ENCODE measurements at places on chromosomes 13 and 19.

GRCh38 chr13:23680845-23681669 lies 110.8 kb downstream of the TNFRSF19 start:
- DNase-seq, result no peak

GRCh38 chr13:29527916-29528315 lies 67.6 kb downstream of the SLC7A1 start:
- DNase-seq, result no peak

DNA sequence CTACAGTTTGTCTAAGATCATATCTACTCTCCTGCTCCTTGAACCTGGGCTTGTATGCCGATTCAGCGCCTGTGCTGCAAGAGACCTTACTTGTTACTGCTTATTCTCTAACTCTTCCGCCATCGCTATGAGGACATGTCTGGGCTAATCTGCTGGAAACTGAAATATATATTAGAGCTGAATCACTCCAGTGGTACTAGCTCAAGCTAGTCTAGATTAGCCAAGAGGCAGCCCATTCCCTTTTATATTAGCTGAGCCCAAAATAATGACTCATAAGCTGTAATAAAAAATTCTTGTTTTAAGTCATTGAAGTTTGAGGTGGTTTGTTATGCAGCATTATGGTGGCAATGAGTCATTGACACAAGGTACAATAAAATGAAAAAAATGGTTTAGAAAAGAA lies 52.8 kb downstream of the SLC6A16 start:
- no peak for DNase-seq

DNA sequence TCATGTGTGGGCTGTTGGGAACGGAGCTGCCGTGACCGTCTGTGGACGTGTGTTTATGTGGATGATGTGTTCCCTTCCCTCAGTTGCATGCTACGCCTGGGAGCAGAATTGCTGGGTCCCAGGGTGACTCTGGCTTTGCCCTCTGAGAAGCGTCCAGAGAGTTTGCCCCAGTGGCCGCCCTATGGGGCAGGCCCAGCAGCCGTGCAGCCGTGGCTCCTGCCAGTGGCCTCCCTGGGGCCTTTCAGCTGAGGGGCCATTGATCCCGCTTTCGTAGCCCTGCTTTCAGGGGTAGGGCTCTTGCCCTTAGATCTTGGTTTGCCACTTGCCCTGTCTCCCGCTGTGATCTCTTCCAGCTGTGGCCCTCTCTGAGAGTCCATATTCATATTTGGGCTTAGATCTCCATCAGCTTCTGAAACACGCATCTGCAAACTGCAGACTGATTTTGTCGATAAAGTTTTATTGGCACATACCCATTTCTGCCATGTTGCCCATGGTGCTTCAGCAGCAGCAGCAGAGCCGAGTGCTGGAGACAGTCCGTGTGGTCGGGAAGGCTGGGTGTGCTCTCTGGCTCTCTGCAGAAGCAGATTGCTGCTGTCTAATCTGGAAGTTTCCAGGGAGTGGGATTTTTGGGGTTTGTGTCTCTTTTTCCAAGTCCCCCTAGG lies 17.6 kb downstream of the GNA11 start:
- no peak for DNase-seq

- DNase-seq, result no peak
Measured at GRCh38 chr19:18045307-18046050, 37.5 kb downstream of the ARRDC2 start.

GRCh38 chr19:34141025-34141424 lies 31.3 kb upstream of the LSM14A start:
- no peak for DNase-seq

GRCh38 chr13:77893066-77893465 lies 25.6 kb downstream of the EDNRB start:
- no peak for DNase-seq

DNA sequence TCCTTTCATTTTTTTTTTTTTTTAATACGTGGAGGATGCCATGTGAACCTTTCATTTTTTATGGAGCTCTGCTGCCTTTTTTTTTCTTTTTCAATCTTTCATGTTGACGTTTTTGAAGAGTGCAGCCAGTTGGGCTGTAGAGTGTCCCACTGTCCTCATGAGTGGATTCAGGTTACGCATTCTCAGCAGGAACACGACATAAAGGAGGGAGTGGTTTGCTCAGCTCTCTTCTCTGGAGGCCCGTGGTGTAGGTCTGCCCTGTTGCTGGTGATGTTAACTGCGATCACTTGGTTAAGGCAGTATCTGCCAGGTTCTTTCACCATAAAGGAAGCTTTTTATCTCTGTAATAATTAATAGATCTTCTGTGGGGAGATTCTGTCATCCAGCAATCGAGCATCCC lies 26.7 kb upstream of the CACNG8 start:
- no peak for DNase-seq

DNA sequence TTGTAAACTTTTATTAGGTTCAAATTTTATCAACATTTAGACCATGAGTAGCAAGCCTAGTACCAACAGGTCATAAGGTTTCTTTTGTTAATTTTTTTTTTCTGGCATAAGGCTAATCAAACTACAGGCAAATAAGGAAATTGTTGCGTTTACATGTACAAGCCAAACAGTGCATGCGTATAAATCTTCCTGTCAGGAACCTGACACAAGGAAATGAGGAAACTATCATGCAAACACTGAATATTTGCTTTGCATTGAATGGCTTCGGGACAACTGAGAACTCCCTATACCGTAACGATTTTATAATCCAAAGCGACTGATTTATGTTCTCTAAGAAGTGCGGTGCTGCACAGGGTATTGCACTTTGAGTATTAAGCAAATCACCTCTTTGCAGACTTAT lies 133.0 kb upstream of the TRPC4 start:
- DNase-seq, result no peak

DNA sequence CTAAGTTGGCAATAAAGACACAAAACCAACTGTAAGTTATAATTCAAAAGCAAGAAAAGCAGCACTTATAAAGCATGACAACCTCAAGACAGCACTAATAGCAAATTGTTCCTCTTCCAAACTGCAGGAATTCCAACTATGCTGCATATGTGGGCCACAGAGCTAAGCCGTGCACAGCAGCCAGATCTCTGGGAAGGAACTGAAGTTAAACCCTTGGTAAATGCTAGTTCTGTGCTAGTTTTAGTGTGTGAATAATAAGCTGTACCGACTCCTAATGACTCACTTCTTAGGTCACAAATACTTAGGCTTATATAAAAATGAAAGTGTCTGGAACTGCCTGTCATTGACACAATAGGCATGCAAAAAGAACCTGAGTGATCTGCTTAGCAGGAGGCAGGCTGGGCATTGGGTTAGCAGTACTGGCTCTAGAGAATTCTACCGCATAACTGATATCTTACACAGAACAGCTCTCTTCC lies 21.2 kb upstream of the GTF3A start:
- DNase-seq, result no peak

DNA sequence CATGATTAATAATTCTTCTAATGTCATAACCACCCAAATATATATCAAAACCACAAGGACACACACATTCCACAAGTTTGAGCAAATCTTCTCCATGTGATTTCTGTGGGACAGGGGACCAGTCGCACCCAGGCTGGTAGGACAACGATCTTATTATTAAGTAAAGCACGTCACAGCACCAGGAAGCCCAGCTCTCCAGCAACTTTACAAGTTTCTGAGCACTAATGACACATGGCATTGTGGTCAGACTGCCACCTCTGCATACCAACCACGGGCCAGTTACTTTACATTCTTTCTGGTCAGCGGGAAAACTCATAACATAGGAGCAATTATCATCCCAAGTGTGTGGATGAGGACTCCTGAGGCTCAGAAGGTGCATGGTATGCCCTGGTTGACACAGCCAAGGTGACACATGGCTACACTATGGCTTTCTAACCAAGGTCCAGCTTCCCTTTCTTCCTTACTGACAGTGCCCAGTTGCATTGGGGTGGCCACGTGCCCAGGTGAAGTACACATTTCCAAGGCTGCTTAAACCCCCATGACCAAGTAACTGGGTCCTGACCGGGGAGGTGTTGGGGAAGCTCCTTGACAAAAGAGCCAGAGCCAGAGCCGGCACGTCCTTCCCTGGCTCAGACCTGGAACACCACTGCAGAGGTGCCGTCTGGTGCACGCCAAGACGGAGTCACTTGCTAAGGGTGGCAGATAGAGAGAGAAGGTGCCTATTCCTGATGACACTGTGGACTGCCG lies 27.4 kb downstream of the LATS2 start:
- no peak for DNase-seq

DNA sequence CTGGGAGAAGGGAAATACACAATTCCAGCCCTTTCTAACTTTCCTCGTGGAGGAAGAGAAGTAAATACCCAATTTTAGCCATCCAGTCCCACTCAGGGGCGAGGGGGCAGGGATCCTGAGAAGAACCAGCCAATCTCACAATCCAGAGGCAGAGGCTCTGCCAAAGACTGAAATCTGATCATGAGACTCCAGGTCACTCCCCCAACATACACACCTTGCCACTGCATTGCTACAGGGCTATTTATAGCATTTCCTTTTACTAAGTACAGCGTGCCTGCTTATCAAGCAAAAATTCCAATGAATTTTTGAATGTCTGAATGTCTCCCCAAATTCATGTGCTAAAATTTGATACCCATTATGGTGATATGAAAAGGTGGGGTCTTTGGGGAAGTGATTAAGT lies 1687.5 kb downstream of the EFNB2 start:
- no peak for DNase-seq

- peak; percentile 43 for DNase-seq
Measured at GRCh38 chr19:9791552-9792205, 23.1 kb upstream of the ZNF846 start.

GRCh38 chr13:30100226-30100625 lies 207.1 kb downstream of the KATNAL1 start:
- DNase-seq, result no peak

DNA sequence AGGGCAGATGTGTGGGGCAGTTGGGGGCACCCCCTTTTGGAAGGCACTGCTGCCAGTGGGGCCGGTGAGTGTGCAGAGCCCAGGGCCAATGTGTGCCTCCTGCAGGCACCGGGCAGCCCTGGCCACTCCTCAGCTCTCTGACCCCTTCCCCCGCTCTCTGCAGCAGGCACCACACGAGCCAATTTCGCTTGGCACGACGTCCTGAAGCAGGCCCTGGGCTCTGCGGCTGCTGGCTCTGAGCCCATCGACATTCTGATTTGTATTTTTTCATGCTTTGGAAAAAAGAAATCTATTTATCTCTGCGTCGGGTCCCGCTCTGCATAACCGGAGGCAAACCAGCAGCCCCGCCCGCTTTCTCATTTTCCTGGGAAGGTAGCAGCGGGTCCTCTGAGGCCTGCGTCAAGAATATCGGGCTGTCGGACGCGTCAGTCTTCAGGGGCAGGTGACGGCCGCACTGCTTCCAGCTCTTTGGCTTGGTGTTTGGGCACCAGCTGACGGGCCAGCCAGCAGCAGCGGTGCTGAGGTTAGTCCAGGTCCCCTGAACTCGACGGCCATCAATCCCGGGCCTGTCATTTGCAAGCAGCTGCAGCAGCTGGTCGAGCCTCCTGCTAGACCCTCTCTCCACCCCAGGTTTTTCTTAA lies 134.3 kb downstream of the KDM4B start:
- no peak for DNase-seq

DNA sequence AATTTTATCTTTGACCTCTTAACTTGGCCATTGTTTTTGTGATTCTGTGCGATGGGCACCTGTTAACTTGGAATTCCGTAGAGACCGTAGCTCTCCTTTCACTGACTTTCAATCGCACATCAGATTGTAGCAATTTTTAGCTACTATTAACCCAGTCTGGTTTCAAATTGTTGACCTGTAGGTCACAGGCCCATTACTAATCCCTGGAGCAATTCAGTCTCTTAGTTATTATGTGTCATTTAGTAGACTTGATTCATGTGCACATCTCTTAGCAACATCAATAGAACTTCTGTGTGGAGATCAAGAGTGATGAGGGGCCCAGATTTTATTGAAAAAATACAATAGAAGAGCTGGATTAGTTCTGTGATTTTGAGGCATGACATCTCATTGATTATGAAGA lies 549.6 kb upstream of the SLC10A2 start:
- no peak for DNase-seq

DNA sequence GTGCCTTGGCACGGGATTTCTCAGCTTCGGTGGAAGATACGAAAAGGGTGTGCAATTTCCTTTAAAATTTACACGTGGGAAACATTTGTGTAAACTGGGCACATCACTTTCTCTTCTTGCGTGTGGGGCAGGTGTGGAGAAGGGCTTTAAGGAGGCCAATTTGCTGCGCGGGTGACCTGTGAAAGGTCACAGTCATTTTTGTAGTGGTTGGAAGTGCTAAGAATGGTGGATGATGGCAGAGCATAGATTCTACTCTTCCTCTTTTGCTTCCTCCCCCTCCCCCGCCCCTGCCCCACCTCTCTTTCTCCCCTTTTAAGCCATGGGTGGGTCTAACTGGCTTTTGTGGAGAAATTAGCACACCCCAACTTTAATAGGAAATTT lies 7.2 kb downstream of the SLITRK5 start:
- no peak for DNase-seq

DNA sequence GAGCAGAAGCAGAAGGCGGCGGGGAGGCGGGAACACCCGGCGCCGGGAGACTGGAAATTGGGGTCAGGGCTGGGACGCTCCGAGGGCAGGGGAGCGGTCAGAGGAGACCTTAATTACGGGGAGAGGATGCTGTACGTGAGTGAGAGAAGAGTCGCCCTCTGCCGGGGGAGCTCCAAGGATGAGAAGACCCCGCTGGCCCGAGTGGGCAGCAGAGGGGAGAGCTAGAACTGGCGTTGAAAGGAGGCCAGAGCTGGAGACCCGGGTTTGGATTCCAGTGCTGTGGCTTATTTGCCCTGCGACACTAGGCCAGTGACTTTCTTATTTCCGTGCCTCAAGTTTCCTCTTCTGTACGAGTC lies 536 bp downstream of the FAM32A start:
- no peak for DNase-seq

DNA sequence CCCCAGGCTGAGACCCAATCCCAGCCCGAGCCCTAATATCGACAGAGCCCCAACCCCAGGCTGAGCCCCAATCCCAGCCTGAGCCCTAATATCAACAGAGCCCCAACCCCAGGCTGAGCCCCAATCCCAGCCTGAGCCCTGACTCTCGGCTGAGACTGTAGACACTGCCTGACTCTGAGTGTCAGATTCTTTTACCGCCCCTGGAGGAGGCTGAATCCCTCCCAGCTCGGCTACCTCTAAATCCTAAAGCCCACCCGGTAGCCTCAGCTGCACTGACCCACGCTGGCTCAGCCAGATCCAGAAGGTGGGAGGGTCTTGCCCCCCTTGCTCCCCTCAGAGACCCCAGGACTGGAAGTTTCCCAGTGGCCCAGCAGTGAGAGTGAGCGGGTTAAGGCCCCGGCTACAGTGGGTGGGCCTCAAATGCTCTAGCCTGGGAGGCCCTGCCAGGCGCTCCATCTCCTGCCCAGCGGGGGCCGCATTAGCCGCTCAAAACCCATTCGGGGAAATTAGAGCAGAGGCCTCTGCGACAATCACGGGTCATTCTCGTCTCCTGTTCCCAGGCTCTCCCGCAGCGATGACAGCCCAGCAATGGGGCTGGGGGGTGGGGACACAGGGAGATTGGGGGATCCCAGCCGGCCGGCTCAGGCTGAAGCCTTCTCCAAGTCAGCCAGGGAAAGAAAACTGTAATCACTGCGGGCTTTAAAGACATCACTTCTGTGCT lies 43.8 kb downstream of the ZNRF4 start:
- no peak for DNase-seq

DNA sequence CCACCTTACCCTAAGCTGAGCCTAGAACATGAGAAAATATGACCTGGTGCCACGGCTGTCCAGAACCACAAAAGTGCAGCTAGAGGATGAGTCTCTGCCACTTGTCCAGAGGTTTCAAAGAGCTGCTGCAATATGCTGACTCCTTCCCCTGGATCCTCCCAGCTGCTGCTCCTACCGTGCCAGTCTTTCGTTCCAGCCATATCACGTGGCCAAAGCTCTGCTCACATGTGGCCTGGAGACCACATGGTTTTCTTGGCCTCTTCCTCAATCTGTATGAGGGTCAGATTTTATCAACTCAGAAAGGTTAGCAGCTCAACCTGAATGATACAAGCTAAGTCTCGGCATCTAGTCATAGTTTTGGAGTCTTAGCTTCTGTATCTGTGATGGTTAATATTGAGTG lies 3.2 kb upstream of the SACS start:
- DNase-seq, result no peak

Measured in cerebellar nuclear complex (tissue), 1 donor.